Stimulated activated CD8-positive, alpha-beta memory T cell treated with anti-CD3 and anti-CD28 coated beads, Interleukin-15, amount 100 ng/mL, for 24 hours (primary cell): ENCODE measurements at places on chromosomes 5 and 9.
A peak's percentile ranks its signal among the peaks of the same experiment; 100 is the strongest.

DNA sequence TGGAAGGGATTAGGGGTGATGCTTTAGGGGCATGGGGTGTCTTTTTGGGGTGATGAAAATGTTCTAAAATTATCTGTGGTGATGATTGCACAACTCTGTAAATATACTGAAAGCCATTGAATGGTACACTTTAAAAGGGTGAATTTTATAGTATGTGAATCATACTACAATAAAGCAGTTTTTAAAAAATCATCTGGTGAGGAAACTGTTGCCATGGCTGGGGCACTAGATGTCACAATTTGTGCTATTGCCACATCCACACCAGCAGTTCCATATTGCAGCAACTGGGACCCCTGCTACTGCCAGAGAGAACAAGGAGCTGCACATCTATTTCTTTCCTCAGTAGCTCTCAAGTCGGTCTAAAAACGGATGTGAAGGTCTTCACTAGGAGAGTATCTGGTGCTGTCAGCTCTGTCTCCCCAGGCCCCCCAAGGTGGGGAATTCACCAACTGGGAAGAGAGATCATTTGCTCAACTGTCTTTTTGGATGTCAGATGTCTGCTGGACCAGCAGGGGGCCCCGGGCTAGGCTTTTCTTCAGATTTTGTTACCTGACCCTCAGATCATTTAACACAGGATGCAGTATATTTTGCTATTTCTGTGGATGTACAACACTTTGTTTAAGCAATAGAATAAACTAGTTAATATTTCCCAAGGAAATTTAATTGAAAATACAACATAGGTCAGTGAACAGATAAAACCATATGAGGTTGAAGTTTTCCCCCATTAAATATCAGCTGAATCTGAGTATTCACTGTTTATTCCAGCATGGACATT is 13.2 kb downstream of the CMYA5 start:
- DNase-seq, result no peak

GRCh38 chr5:82424211-82424610 is 146.1 kb upstream of the RPS23 start:
- no peak for DNase-seq

DNA sequence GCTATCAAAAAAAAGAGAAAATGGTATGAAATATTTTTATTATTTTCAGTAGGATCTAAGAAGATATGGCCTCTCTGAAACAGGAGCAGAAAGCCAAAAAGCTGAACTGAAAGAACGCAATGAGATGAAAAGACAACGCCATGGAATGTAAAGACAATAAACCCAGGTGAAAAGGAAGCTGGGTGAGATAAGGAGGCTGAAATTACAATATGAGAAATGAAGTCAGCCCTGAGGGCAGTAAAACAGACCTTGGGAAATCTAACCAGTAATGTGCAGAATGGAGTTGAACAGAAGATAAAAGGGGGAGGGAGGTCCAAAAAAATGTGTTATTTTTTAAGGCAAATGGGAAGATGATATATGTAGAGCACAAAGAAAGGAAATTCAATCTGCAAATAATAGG is 265.3 kb downstream of the ENC1 start:
- no peak for DNase-seq

DNA sequence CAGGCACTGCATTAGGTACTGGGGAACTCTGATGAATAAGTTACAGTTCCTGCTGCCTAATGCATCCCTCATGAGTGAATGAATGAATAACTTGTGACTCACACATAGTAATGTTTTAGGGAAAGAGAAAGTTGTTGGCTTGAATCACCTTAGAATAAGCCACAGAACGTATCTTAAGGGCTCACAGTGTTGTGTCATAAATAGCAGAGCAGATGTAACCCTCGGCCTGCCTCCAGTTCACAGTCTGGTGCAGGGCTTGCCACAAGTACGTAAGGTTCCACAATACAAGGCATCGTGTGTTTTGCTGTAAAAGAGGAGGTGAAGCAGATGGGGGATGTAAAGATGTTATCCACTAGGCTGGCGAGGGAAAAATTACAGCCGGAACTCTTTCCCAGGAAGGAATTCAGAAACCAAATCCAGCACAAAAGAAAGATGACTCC is 218.7 kb downstream of the TRPM3 start:
- no peak for DNase-seq

- DNase-seq, result no peak
Measured at GRCh38 chr9:115912086-115912485, 241.5 kb upstream of the PAPPA start.

GRCh38 chr9:34499076-34499475 is 23.7 kb downstream of the ENHO start:
- no peak for DNase-seq

- DNase-seq, result no peak
Measured at GRCh38 chr5:149550594-149551226, 529 bp downstream of the CSNK1A1 start.

GRCh38 chr9:91734371-91734981 is 215.6 kb downstream of the ROR2 start:
- DNase-seq, result peak; percentile 39

- no peak for DNase-seq
Measured at GRCh38 chr5:109060378-109061025, 312.8 kb downstream of the FER start.

GRCh38 chr5:36654564-36654963 is 48.2 kb downstream of the SLC1A3 start:
- DNase-seq, result no peak

GRCh38 chr9:27022920-27023319 is 17.4 kb upstream of the LRRC19 start:
- no peak for DNase-seq

DNA sequence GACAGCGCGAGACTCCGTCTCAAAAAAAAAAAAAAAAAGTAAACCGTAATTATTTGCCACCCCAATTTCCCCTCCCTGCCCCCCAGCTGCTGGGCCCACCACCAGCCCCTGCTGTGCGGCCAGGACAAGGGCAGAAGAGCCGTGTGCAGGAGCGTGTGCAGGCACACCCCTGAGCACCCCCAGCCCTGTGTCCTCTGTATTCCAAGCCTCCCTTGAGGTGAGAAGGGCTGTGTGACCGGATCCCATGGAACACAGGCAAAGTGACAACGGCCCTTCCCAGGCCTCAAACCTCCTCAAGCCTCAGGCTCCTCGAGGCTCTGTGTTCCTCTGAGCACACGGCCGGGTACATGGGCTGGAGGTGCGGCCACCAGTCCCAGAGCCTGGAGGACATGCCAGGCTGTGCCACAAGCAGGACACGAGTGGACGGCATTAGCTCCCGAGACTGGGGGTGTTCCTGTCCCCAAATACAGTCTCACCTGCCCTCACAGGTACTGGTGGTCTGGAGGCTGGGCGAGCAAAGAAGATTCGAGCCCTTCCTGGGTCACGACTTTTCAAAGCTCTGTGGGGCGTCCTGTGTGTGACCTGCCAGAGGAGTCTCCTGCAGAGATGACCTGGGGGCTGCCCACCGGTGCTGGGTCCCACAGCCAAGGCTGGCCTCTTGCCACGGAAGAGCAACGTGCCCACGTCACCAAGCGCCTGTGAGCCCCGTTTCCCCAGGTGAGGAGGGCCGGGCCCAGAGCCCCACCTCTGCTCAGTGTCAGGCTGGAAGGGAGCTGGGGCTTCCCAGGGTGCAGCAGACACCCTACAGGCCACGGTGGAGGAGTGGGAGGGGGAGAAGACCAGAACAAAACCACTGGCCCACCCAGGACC is 47.1 kb upstream of the SIMC1 start:
- DNase-seq, result no peak

GRCh38 chr9:101323129-101323528 is 61.7 kb downstream of the BAAT start:
- DNase-seq, result no peak

DNA sequence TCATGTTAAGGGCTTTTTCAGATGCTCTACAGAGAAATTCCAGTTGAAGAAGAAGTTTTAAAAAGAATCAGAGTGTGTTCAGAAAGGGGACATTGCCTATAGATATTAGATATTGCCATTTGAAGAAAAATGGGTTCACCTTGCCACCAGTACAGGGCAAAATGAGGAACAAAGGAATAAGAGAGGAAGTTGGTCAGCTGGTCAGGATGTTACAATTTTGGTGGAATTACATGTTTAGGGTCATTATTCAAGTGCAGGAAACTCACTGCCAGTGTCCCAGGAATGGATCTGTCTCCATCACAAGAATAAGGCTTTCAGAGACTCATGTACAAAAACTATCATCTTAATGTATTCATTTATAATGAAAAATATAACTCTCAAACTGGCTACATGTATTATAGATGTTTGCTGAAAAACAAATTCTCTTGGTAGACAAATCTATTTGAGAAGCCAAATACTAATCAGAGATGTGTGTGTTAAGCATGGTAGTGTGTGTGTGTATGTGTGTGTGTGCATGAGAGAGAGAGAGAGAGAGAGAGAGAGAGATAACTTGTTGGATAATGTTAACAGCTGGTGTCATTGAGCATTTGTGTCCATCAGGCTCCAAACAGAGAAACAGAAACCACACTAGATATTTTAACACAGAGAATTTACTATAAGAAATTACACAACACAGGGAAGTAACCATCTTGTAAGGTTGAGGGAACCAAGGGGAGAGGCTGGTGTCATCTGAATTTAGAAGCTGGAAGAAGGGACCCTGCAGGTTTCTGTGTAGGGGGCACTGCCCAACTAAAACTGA is 5.0 kb upstream of the C1QTNF3 start:
- DNase-seq, result no peak

GRCh38 chr5:135713161-135713915 is 121.1 kb upstream of the SLC25A48 start:
- DNase-seq, result no peak

- no peak for DNase-seq
Measured at GRCh38 chr9:96398582-96399324, 15.2 kb upstream of the SLC35D2 start.
